ENCODE measurements at places on chromosomes 1 and 21.

- no peak for DNase-seq
Measured at GRCh38 chr1:35461966-35462651, 95.1 kb downstream of the KIAA0319L start.

DNA sequence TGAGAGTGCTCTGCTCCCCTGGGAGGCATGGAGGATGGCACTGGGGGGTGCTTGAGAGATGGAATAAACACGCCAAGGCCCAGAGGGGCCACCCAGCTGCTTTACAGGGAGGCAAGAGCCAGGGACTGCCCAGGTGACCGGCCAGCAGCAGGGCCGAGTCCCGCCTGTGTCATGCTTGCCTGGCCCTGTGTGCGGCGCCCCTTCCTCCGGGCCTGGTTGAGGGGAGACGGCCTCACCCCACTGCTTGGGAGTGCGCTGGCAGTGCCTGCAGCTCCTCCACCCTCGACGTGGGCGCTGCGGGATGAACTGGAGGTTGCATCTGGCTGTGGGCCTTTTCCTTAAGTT lies 33.1 kb upstream of the COL6A2 start:
- DNase-seq, result no peak

DNA sequence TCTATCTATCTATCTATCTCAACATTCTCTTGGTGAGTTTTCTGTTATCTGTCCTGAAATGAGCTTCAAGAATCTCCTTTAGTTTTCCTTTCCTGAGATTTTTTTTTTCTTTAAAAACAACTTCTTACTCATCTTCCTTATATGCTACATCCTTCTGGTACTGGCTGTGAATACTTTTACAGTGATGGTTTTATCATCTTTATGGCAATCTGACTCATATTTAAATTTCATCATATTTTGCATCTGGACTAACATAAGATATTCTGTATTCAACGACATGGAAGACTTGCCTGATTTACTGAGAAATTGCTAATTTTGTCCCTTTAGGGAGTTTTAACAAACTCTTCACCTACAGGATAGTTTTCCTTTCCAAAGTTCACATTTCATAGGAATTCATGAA lies 33.0 kb downstream of the PDE4B start:
- no peak for DNase-seq

DNA sequence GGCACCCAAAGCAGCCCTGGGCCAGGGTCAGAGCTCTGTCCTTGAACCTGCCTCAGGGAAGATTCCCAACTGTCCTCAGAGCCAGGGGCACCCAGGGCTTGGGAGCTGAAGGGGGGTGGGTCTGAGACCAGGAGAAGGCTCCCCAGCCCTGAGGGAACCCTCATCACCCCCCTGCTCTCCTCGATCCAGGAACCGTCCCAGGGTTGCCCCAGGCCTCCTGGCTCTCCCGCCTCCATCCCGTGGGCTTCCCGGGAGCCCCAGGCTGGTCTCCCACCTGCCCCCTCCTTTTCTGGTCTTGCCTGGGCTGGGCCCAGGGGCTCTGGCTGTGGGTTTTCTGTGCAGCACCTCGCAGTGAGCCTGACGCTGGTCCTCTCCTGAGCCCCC lies 6.7 kb upstream of the SAMD11 start:
- DNase-seq, result no peak

- DNase-seq, result no peak
Measured at GRCh38 chr1:103373991-103374390, 151.5 kb upstream of the RNPC3 start.

DNA sequence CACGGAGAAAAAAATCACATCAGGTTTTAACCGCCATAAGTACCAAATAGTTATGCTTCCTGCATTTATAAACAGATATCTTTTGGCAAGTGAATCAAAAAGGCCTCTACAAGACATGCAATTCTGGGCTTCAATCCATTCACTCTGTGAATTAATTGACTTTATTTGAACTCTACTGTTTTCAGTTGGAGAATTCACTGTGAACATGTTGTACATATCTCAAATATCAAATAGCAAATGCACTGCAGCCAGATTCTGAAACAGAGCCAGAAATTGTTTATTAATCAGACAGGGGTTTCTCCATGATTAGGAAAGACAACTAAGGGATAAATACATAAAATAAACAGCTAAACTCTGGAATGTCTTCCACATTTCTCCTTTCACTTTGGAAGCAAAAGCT lies 445.4 kb upstream of the NFIA start:
- DNase-seq, result no peak

GRCh38 chr1:92495392-92496063 lies 8.8 kb upstream of the GFI1 start:
- no peak for DNase-seq

DNA sequence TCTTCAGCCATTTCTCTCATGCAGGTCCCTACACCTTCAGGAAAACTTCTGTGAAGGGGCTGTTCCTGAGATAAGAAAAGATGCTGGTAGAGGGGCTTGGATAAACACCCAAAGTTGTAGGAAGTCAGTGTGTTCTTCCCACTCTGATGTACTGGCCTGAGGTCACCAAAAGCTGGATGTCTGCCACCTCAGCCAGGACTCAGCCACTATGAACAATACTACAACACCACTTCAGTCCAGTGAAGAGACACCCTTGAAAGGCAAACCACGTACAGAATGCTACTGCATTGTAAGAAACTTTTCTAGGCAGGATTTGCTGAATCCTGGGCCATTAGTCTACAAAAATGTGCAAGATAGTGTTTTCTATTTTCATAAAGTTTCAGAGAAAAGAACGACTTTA lies 2.4 kb downstream of the PTPN14 start:
- DNase-seq, result no peak

DNA sequence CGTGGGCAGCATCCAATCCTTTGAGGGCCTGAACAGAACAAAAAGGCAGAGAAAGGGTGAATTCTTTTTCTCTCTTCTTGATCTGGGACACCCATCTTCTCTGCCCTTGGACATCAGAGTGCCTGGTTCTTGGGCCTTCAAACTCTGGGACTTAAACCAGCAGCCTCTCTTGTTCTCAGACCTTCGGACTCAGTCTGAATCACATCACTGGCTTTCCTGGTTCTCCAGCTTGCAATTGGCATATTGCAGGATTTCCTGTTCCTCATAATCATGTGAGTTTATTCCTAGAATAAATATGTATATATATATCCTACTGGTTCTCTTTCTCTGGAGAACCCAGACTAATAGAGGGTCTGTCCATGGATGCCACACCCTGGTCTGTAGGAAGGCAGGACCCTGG lies 16.3 kb upstream of the TENT5C start:
- no peak for DNase-seq

- no peak for DNase-seq
Measured at GRCh38 chr1:17711941-17712340, 43.2 kb upstream of the ACTL8 start.

DNA sequence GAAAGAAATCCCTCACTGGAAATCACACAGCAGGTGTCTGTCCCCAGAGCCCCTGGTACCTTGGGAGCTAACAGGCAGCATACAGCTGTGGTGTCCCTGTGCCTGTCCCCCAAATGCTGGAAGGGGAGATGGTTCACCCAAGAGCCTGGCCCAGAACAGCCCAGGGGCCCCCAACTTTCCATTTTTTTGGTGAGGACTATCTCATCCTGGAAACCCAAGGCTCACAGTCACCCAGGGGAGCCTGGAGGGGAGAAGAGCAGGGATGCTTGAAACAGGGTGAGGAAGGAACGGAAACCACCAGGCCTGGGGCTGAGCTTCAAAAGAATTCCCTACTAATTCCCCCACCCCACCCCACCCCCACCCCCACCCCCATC lies 3.6 kb downstream of the SDC3 start:
- no peak for DNase-seq

DNA sequence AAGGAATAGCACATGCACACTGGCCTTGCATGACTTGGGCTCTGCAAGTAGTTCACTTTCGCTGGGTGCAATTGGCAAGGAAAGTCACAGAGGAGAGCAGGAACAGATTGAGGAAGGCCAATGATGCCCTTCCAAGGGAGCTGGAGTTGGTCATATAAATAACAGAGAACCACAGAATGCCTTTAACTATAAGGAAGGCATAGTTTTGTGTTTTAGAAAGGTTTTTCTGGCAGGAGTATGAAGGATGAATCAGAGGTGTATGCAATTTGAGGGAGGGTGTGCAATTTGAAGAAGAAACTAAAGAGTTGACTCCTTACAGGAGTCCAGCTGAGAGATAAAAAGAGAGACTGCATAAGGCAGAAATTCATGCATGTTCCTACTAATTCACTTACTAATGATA lies 112.1 kb downstream of the PHTF1 start:
- DNase-seq, result no peak

- no peak for DNase-seq
Measured at GRCh38 chr1:57281324-57281723, 142.5 kb downstream of the DAB1 start.

- no peak for DNase-seq
Measured at GRCh38 chr1:152410599-152410998, 3.5 kb downstream of the CRNN start.

- no peak for DNase-seq
Measured at GRCh38 chr1:67721112-67721511, 36.1 kb downstream of the GADD45A start.

GRCh38 chr1:116326486-116326885 lies 46.6 kb upstream of the ATP1A1 start:
- DNase-seq, result no peak

DNA sequence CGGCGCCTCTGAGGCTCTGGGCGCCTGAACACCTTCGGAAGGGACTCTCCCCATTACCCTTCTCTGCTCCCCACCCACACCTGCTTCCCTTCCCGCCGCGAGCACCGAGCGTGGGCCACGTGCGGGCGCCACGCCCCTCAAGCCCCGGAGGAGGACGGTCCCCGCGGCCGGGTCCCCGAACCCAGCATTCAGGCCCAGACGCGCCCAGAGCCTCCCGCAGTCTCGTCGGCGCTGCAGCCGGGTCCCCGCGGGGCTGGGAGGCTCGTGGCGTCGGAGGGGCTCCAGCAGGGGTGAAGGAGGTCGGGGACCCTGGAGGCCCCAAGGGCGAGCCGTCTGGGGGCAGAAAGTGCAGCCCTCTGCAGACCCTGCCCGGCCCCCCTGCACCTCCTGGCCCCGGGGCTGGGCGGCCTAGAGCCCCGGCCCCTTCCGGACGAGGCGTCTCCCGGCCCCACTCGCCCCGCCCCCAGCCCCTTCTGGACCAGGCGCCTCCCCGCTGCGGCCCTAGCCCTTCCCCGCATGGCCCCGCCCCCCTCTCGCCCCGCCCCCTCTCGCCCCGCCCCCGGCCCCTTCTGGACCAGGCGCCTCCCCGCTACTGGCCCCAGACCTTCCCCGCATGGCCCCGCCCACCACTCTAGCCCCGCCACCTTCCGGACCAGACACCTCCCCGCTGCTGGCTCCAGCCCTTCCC lies 378 bp upstream of the SMIM1 start:
- peak; percentile 67 for DNase-seq

DNA sequence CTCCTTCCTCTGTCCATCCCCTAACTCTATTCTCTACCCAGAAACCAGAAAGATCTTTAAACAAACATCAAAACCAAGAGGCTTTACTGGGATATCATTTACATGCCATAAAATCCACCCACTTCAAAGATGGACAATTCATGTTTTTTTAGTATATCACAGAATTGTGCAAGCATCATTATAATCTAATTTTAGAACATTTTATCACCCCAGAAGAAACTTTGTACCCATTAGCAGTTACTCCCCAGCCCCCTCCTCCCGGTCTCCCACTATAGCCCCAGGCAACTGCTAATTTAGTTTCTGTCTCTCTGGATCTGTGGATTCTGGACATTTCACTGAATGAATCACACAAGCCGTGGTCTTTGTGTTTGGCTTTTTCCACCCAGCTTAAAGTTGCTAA lies 4.8 kb upstream of the SELENON start:
- no peak for DNase-seq

- DNase-seq, result no peak
Measured at GRCh38 chr1:230711245-230711644, 2.7 kb downstream of the AGT start.

GRCh38 chr1:89898695-89899470 lies 78.1 kb downstream of the LRRC8D start:
- no peak for DNase-seq

GRCh38 chr21:33899199-33899598 lies 16.4 kb downstream of the ATP5PO start:
- DNase-seq, result no peak

- DNase-seq, result no peak
Measured at GRCh38 chr1:219086956-219087469, 86.7 kb upstream of the LYPLAL1 start.

DNA sequence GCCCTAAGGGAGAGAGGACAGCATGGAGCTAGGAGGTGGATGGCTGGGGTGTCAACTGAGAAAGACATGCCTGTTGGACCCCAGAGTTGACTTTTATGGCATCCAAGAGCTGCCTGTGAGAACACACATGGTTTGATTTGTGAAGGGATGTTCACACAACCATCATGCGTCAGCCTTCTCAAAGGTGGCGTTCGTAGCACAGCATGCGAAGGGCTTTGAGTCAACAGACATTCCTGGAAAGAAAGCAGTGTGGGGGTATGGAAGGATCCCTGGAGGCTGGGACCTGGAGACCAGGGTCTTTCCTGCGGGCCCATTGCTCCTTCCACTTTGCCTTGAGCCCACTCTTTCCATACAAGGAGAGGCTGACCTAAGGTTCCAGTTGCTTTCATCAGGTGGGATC lies 6.4 kb upstream of the WNT3A start:
- no peak for DNase-seq

GRCh38 chr1:234994436-234995295 lies 134.0 kb downstream of the TOMM20 start:
- DNase-seq, result no peak

DNA sequence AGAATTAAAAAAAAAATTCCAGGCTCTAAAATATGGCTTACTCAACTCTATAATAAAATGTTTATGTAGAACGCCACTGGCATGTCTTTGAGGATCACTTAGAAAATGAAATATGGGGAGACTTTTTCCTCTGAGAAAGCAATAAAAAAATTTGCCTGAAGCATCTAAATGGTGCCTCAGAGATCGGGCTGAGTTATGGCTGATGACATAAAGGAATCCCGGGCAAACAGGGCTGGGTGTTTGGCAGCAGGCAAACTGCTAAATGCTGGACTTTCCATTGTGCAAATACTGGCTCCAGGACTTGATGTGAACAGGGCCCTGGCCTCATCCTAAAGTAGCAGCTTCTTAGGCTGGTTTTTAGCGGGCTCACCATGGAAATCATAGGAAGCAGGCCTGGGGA lies 44.5 kb upstream of the C1orf87 start:
- DNase-seq, result no peak
